SK-N-SH treated with all-trans-retinoic acid at 6 μM for 48 hours (cell line): ENCODE measurements at places on chromosomes 16 and 17.
A peak's percentile ranks its signal among the peaks of the same experiment; 100 is the strongest.

GRCh38 chr16:76204249-76204648, 73.0 kb upstream of the CNTNAP4 start:
- ATAC-seq, result no peak

- no peak for ATAC-seq
Observed at GRCh38 chr17:82703036-82703745, 4.7 kb upstream of the RAB40B start.

DNA sequence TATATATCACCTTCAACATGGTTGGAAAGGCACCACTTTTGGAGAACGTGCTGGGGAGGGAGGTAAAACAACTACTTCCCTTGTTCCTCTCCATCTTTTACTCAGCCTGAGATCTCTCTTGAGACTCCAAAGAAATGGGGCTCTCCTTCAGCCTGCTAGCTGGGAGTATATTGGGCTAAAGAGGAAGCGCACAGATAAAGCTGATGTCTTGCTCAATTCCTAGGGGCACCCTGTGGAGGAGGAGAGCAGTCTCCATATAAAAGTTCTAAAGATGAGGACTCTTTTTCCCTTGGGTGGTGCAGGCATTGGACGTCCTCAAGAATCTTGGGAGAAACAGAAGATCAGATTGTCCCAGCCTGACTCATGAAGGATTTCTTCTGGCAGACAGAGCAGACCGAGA, 4.6 kb upstream of the ETV4 start:
- no peak for ATAC-seq

GRCh38 chr17:54983260-54983659, 14.7 kb downstream of the STXBP4 start:
- ATAC-seq, result no peak; the same call in 2 of the 3 replicates

DNA sequence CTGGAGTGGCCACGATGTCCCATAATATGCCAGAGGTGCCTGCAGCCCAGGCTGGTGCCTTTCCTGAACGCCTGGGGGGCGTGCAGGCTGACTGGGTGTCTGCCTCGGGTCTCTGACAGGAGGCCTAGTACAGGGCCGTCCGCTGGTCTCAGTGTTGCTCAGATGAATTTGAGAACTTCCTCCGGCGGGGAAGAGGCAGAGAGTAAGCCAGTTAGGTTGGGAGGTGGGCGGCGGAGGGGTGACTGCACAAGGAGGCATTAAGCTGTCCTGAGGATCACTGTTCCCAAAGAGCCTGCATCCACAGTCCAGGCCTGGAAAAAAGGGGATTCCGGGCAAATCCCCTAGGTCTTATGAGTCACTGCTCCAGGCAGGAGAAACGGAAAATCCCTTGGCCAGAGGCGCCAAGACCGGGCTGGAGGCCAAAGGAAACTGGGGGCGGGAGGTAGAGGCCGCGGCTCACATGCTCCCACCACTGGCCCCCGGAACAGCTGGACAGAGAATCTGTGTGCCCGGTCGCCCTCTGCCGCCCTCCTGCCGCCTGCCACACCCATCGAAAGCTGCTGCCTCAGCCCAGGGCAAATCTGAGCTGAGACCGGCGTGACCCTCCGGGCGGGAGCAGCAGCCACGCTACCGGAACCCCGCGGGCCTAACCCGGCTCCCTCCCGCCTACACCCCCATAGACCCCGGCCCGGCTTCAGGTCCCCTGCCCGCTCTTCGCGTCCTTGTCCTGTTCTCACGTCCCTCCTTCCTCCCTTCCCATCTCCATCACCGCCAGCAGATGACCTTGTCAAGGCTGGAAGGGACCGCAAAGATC, 1.2 kb downstream of the TRIM47 start:
- peak; percentile 69 for ATAC-seq

DNA sequence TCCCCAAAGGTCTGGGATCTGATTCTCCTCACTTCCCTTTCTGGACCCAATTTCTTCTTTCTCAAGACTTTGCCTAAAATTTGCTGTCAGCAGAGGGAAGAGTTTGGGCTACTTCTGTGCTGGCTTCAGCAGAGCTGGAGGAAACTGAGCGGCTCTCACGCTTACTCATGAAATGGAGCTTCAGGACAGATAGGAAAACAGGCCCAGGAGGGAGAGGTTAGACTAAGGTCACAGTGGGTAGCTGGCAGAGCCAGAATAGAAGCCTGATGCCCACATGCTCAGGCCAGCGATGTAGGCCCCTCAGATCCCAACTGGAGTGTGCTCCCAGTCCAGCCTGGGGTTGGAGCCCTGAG, 593 bp downstream of the SLC38A7 start:
- peak; percentile 53 for ATAC-seq

DNA sequence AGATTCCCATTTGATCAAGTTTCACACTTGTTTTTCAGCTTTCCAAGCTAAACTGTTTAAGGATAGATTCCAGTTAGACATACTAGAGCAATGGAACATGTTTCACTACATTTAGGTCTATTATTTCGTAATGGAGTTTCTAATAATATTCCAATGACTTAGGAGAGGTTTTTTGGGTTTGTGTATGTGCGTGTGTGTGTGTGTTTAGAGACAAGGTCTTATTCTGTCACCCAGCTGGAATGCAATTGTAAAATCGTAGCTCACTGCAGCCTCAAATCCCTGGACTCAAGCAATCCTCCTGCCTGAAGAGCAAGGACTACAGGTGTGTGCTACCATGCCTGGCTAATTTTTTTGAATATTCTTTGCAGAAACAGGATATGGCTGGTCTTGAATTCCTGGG, 426.3 kb downstream of the ZFHX3 start:
- ATAC-seq, result no peak

- ATAC-seq, result peak; percentile 54
Observed at GRCh38 chr16:278863-279366, 1.5 kb upstream of the ARHGDIG start.

DNA sequence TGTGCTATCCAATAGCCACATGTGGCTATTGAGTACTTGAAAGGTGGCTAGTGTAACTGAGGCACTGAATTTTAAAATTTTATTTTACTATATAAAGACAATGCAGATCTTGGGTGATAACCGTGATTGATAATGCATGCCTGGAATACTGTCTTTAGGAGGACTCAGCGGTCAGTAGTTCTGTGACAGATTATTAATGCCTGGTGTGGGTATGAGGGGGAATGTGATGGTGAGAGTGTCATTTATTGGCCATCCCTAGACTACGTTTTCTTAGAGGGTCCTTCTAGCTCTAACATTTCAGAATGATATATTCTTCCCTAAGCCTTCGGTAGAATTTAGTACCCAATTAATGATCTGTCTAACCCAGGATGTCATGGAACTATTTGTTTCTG, 157.6 kb downstream of the CPPED1 start:
- ATAC-seq, result 0 out of 3 replicates have a peak, but pooled peaks have one; percentile 16

- peak; percentile 60 for ATAC-seq
Observed at GRCh38 chr17:50559674-50560184, 786 bp upstream of the CACNA1G start.

DNA sequence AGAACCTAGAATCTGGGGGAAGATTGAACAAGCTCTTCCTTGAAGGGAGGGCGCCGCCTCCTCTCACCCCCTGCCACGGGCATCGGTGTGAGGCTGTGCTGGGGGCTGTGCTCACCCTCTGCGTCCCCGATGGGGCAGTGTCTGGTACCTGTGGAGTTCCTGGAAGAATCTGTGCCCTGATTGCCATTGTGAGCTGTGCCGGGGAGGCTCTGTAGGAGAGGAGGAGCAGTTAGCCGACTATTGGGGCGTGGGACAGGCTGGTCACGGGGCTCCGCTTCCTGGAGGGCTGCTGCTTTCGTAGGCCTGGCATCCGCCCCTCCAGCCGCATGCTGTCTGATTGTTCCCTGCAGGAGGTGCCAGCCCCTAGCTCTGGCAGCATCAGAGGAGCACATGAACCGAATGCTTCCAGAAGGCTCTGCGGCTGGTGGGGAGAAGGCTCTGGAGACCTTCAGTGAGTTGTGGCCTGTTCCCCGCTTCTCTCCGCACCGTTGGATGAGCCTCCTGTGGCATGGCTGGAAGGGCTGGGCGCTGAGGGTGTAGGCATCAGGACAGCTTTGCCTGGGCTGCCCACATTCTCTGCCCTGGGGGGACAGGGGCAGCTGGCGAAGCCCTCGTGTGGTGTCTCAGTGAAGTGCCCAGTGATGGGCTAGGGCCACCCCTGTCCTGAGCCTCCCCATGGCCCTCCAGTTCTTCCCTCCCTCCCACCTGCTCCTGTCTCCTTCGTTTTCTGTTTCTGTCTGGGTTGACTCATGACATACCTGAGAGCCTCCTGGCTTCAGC, 86.9 kb downstream of the SEC14L1 start:
- peak; percentile 19 for ATAC-seq

- ATAC-seq, result no peak
Observed at GRCh38 chr16:77409311-77409710, 25.5 kb downstream of the ADAMTS18 start.

DNA sequence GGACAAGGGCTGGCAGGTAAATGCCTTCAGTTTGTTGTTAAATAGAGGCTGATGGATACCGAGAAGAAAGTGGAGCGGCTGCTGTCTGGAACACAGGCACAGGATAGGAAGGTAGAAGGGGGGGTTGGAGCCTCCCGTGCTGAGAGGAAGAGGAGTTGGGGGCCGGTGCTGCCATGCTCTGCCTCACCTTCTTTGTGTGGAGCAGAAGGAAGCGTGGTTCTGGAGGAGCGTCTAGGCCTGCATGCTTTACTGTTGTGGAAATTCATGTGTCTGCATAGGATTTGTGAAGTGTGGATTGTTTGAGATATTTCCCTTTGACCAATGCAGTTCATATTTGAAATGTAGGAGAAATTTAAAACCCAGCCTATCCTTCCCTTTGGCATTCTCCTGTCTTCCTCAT, 52.3 kb downstream of the FOXK2 start:
- ATAC-seq, result no peak

GRCh38 chr17:13538841-13539411, 62.8 kb downstream of the HS3ST3A1 start:
- ATAC-seq, result no peak

DNA sequence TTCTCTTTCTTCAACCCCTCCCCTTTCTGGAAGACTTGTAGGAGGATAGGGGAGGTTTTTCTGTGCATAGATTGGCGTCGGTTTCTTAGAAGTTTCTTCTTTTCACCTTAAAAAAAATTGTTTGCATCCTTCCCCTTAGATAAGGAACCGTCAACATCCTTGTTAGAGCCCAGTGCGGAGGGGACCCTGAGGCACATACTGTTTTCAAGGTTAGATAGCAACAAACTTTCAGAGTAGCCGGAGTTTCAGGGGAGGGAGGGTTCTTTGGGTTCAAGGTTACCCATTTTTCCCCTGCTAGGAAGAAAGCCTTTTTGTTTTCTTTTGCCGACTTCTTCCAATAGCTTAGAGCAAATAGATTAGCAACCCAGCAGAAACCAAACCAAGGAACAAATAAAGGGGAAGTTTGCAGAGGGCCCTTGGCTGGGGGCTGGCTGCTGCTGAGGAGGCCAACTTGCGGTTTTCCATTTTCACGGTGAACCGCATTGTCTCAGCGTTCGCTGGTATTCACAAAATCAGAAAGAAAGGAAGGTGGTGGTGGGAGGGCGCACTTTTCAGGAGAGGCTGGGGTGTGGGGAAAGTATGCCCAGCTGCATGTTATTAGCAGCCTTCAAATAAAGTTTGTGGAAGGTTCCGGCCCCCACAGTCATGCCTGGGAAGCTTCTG, 28.8 kb downstream of the MSI2 start:
- no peak for ATAC-seq

DNA sequence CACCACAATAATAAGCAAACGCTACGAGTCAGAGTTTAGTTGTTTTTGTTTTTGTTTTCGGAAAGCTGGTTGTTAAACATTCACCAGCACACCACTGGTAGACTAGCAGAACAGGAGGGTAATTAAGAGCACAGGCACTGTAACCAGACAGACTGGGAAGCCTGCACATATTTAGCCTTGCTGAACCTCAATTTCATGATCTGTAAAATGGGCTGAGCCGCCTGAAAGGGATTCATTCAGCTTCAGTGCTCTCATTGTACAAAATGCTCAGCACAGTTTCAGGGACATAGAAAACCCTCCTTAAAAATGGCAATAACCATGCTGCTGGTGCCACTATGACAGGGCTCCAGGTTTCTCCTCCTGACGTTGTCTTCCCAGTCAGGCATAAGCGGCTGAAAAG, 66.4 kb downstream of the TMEM114 start:
- ATAC-seq, result no peak

- ATAC-seq, result no peak
Observed at GRCh38 chr16:9071377-9071776, 20.1 kb upstream of the HAPSTR1 start.

- ATAC-seq, result peak; percentile 15
Observed at GRCh38 chr16:67163164-67163998, 1.2 kb upstream of the HSF4 start.

GRCh38 chr16:24524855-24525677, 14.3 kb upstream of the RBBP6 start:
- ATAC-seq, result no peak

- no peak for ATAC-seq
Observed at GRCh38 chr17:79104898-79105600, 30.4 kb downstream of the ENGASE start.

DNA sequence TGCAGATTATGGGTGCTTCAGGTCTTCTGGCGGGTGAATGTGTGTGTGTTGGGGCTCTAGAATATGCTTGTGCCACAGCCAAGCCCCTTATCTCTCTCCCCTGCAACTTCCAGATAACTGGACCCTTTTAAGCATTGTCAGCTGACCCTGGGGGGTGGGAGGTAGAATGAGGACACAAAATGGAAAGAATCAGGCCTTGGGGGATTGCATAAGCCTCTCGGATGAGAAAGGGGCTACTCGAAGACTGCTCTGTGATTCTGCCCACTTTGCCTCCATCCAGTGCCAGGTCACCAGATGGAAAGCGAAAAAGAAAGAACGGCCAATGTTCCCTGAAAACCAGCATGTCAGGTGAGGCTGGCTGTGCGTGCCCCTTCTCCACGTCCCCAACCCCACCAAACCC, 13.8 kb downstream of the THRA start:
- no peak for ATAC-seq

GRCh38 chr17:39209317-39210092, 9.4 kb downstream of the RPL19 start:
- peak; percentile 59 for ATAC-seq

DNA sequence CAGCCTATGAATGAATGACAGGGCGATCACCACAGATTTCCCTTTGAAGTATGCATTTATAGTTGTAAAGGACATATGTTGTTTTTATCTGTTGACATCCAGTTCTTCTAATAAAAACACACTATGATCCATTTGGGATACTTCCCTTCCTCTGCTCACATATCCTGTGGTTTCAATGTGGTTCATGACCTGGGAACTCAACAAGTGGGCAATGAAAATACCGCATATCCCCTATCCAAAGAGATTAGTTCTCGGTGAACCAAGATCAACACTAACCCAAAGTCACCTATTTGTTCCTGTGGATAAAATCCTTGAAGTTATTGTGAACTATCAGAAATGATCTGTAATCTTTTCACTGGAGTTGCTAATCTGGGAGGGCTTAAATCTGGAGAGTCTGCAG, 16.0 kb downstream of the ABCA8 start:
- no peak for ATAC-seq
